ENCODE measurements at places on chromosomes 4 and X.

DNA sequence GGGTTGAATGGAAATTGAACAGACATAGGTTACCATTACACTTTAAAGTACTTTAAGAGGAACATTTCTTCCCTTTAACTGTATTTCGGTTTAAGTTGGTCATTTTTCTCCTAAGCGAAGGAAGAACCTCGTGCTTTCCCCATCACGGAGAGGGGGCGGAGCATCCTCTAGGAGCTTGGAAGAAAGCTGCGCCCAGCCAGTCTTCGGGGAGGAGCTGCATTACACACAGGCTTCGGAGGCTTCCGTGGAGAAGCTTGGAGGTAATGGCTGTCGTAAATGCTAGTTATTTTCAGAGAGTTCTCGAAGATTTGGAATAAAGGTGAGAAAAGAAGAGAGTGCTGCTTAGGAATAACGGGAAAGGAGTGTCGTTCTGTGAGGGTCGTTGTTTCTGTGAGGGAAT, at the start of gene PWWP3B:
Gene PWWP3B, plus strand, starts transcription at position 199 of the 400 bp plus-strand sequence. CDS start 37,128 bp downstream, outside the sequence.
- DNase-seq, result no peak

DNA sequence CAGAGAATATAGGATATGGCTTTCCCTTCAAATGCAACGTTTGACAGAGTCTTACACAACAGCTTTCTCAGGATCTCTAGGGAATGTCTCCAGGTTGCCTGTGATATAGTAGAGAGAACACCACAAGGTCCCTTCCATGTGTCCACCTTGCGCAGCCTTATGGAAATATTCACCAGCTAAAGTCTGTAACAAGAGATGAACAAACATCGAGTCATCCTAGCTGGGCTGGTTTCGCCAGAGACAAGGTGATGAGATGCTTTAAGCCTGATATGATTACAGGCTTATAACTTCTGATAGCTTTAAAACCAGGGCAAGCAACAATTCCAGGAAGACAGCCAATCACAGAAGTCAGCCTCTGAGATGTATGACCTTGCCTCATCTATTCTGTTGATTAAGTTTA, 83.8 kb downstream of the SEL1L3 start:
- DNase-seq, result no peak

- DNase-seq, result no peak
These were observed 15.9 kb upstream of the F11 start for GRCh38 chr4:186249785-186250754.

GRCh38 chrX:12685541-12685940, 105.7 kb upstream of the PRPS2 start:
- no peak for DNase-seq

DNA sequence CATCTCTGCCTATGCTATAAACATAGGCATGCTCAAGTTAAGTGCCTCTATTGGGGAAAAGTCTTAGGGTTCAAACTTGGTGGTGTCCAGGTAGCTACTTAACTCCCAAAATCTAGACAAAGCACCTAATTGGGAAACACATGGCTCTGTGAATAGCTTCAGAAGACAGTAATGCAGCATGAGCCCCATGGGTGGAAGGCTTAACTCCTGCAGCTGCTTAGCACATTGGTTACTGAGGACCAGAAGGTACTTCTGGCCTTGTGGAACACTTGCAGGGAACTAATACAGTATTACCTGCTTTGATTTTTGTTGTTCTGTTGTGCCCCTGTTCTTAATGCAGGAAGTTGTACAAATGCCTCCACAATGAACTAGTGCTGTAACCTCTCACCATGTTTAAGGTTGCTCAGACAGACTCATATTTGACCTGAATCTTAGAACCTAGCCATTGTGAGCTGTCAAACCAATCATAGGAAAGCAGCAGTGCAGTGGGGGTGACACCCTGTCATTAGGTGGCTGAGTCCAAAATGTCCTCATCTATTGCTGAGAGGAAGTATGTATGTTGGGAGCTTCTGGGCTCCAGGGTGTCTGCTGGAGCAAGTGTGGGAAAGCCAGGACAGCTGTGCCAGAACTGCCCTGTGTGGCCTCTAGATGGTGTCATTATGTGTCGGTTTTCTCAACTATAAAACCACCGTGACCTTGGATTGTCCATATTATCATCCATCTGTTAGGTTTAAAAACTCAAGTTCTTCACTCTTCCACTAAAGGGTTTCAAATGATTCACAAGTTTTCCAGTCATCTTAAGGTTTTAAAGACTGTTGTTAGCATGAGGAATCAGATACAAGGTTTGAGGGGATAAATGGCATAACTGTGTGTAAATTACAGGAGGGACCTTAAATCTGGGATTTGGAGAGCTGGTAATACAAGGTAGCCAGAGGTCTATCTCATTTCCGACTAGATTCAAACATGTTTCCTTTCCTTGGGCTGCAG, 69.9 kb upstream of the WDR1 start:
- no peak for DNase-seq

DNA sequence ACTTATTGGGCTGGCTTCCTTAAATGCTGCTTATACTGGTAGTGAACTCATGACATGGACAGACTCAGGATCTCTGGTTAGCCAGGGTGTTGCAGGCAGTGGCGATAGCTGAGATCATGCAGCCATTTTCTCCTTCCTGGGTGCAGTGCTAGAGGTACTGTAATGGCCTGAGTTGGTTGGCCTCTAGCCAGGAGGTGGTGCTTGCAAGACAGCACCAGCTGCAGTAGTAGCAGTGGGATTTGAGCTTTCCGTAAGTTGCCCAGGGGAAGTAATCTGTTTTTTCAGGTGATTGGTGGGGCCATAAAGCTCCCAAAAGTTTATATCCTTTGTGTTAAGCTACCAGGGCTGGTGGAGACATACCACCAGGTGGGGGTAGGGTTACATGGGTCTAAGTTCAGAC, 45.1 kb upstream of the AADAT start:
- no peak for DNase-seq

- no peak for DNase-seq
These were observed 1472.7 kb downstream of the ARAP2 start for GRCh38 chr4:34771632-34772031.

DNA sequence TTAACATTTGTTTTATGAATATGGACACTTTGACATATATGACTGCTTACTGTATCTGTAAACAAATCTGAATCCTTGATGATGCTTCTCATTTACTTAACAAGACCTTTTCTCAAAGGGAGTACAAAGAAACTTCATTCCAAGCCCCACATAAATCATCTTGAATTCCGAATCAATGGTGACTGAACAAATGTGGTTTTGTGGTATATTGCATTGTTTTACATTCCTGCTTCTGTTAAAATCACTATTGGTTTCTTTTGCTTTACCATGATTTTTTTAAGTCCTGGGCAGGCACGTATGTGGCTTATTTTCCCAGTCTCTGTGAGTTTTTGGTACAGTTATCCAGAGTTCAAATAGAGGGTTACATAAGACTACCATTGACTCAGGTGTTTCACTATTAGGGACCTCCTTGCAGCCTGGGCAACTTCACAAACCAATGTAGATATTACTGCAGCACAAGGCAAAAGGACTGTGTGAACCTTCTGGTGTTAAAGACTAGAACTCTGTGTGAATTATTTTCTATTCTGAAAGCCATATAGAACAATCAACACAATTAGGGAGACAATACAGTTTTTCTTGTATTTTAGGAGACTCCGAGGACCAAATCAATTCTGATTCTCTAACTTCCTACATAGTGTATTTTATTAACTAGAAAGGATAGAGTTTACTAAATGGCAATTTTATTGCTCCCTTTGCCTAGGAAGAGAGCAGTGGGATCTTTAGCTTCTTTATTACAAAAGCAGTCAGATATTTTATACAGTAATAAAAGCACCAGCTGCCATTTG, 196.4 kb downstream of the GALNTL6 start:
- no peak for DNase-seq
